ENCODE measurements at places on chromosomes 1 and 21.

DNA sequence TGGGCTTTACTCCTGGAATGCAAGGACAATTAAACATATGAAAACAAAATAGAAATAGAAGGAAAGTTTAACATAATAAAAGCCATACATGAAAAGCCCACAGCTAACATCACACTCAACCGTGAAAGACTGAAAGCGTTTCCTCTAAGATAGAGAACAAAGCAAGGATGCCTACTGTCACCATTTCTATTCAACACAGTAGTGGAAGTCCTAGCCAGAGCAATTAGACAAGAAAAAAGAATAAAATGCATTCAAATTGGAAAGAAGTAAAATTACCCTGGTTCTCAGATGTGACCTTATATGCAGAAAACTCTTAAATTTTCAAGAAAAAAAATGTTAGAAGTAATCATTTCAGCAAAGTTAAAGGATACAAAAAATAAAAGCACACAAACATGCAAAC, 34.0 kb downstream of the ZNF644 start:
- no peak for DNase-seq

DNA sequence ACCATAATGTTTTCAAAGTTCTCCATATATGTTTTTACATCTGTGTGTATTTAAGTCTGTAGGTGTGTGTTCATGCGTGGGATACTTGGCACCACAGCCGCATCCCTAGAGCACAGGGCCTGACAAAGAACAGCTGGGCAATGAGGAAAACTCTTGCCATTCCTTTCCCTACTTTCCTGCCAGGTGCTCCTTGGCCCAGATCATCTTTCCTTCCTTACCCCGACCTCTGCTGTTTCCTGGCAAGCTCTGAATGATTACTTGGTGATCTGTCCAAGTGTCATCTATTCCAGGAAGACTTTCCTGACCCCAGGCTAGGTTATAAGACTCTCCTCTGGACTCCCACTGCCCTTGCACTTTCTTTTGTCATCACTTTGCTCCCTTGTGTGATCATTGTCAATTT, 123.6 kb downstream of the ELAVL4 start:
- no peak for DNase-seq

GRCh38 chr1:19210772-19211549, 895 bp upstream of the UBR4 start:
- DNase-seq, result no peak

DNA sequence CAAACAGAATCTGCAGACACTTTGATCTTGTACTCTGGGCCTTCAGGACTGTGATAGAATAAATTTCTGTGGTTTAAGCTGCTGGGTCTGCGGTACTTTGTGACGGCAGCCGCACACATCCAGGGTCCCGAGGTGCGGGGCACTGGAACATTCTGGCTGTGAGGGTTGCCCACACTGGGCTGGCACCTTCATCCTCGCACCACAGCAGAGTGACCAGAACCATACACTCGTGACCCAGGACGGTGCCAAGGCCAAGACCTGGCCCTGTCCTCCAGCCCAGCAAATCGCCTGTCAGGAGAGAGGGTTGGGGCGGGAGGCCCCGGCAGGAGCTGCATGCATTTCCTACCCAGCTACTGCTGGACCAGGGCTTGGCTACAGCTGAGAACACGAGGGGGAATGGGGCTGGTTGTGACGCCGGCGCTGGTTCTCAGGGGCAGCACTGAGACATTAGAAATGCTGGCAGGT, 2.6 kb upstream of the FTCD start:
- DNase-seq, result no peak

GRCh38 chr1:21963477-21964217, 13.2 kb upstream of the CELA3B start:
- peak; percentile 63 for DNase-seq

DNA sequence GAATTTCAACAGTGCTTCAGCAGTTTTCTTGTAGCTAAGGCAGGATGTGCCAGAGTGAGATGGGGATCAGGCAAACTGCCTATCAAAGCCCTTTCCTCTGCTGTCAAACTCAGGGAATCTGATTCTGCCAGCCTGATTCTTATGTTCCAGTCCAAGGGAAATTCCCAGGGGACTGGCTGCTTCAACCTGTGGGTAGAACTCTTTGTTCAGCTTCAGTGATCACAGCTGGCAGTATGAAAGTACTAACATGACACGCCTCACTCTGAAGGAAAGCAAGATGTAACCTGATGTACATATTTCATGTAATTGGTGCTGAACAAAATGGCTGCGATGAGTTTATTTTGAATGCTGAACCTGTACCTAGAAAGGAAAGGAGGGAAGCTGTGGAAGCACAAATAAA, 40.1 kb upstream of the SLC5A9 start:
- no peak for DNase-seq

GRCh38 chr1:178940068-178940765, 69.3 kb upstream of the ANGPTL1 start:
- DNase-seq, result no peak

DNA sequence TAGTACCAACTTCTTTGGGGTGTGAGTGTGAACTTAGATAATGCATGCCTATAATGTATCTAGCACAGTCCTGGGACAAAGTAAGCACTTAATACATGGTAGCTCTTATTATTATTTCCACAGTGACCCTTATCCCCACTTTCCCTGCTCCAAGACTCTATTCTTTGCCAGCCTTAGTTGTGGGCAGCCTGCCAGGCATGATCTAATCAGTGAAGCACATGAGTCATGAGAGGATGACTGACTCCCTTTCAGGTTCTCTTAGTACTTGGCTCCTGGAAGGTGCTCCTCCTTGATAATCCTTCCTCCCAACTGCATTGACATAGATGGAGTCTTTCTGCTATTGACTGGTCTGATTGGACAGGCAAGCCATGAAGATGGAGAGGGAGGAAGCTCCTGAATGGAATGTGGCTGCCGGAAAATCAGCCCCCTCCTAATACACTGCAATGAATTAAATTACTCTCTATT, 17.4 kb upstream of the GNG12 start:
- peak; percentile 21 for DNase-seq

DNA sequence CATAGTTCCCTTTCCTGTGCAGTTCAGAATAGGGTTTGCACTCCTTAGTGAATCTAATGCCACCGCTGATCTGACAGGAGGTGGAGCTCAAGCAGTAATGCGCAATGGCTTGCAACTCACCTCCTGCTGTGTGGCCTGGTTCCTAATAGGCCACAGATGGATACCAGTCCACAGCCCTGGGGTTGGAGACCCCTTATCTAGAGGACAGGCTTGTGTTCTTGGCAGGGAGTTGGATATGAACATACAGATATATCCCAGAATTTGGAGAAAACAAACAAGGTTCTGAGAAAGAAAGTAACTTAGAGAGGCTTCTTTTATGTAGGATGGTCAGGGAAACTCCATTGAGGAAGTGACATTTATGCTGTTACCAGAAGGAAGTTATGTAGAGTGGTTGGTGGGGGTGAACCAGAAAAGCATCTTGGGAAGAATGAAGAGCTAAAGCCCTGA, 5.1 kb upstream of the PTPRC start:
- no peak for DNase-seq

GRCh38 chr1:11461531-11462137, 17.3 kb upstream of the DISP3 start:
- DNase-seq, result no peak

Data from caudate nucleus (tissue), 63 donors.